ENCODE measurements at places on chromosomes 5 and 9.
A peak's percentile ranks its signal among the peaks of the same experiment; 100 is the strongest.

DNA sequence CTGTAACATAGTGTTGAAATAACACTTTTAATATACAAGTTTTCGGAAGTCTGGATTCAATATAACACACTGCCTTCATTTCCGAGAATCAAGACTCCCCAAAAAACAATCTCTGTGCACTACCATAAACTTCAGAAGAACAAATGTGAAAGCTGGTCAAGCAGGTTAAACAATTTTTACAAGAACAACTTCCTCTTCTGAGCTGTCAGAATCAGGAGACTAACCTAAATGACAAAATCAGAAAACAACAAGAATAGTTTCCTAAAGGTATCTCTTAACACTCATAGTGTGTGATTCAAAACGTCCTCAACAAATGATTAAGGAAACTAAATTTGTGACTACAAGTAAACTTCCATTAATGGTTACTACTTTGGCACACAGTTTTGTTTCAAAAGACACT, 11.6 kb downstream of the C9orf72 start:
- DNase-seq, result no peak

DNA sequence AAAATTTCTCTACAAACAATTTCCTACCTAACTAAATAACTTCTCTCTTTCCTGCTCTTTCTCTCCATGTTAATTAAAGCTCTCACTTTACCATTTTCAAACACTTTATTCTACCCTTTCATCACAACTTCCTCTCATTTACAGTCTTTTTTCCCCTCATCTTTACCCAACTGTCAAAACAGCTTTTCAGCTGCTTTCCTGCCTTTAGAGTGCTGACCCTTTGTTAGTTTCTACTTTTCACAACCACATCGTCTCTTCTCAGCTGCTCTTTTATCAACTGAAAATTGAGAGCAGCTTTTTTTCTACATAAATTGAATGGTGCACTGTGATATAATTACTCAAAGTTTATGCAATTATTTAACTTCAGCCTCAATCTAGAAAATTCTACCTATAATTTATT, 3.1 kb upstream of the HOMER1 start:
- no peak for DNase-seq

DNA sequence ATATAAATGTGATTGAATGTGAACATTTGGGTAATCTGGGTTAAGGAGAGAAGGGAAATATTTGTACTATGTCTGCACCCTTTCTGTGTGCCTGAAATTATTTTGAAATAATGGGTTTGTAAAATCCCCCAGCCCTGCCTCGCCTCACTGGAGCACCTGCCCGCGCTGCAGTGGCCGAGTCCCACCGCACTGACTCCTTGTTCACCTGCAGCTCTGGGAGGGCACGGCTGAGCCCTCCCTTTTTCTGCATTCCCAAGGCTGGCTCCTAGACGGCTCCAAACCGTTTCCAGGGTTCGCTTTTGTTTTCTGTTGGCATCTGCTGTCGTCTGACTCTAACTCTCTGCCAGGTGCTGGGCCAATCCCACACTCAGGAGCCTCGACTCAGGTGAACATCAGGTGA, 17.6 kb upstream of the PPP1R26 start:
- no peak for DNase-seq

DNA sequence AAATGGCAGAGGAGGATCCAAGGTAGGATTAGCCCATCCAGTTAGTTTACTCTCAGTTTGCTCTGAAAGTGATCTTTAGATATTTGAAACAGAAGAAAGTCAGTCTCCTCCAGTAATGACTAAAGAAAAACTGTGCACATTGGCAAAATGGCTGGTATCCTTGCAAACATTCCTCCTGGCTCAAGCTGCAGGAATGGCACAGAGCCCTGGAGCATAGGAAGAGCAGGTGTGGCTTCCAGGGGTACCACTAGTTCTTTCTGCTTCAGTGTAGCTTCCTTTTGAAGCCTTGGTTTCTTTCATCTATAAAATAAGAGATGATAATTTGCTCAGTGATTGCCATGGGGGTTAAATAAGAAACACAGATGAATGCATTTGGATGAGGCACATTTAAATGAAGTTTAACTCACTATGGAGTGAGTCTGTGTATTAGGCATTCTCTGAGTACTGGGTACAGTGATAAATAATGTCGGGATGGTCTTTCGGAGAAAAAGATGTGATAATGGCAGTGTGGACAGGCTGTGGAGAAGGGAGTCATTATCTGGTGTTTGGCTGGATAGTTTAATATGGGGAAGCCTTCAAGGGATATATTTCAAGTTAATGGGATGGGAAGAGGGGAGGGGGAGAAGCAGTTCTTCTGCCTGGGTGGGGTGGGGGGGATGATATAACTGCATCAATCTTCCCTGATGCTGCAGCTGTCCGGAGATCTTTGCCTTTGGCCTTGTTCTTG, 217.3 kb upstream of the KLF4 start:
- no peak for DNase-seq

DNA sequence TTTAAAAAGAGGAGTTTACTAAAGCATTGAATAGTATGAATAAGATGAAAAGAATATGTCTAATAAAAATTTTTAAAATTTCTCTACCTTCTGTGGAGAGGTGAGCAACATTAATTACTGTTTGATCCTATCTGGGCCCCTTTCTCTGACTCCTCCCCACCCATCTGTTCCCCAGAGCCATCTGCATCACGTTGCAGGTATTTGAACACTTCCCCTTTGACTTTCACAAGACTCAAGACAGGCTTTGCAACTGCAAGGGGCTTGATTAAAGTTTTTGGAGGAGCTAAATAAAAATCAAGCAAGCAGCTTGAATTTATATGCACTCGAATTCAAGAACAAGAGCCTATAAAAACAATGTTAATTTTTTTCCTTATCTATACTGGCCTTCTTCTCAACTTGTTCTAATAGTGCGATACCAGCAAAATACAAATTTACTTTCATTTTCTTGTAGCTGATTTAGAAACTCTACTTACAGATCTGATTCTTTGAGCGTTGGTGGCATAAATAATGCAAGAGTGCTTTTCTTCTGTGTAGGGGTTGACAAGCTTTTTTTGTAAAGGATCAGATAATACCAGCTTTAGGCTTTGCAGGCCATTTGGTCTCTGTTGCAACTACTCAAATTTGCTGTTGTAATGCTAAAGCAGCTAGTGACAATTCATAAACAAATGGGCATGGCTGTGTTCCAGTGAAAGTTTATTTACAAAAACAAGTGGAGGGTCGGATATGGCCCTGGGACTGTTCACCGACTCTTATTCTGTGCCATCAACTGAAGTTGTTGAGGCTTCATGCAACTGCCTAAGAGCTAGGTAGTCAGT, 21.2 kb downstream of the TXNDC8 start:
- no peak for DNase-seq

GRCh38 chr5:176415240-176415951, 943 bp downstream of the CLTB start:
- DNase-seq, result no peak

GRCh38 chr5:124747791-124748686, 1.6 kb upstream of the ZNF608 start:
- no peak for DNase-seq

DNA sequence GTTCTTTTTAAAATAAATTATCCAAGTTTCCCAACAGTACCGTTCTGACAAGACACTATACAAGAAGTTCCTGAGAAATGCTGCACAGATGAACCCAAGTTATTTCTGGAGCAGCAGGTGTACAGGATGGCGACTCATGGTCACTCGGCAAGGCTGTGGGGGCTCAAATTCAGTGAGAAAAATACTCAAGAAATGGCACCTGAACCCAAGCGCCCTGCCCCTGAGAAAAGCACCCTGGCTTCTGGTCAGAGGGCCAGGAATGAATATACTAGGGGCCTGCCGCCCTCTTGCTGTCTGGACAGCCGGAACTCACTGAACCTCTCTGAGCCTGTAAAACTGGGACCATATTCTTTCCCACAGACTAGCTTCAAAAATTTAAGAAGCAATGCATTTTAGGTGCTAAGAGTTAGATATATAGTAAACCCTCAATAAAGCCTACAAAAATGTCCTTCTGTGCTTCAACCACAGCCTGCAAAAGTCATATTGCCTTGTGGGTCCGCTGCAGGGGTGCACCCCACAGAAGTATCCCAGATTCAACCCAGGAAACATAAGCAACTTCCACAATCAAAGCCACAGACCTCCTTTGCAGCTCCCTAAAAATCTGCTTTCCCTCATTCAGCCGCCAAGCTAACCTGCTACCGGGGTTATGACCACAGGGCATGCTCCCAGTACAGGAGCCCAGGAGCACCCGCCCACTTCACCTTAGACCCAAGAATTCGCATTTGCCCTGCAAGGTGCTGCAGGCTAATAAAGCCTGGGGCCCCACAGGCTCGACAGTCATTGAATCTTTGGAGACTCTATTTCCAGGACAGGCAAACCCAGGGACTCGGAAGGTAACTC, 1.4 kb downstream of the RAPGEF1 start:
- no peak for DNase-seq

DNA sequence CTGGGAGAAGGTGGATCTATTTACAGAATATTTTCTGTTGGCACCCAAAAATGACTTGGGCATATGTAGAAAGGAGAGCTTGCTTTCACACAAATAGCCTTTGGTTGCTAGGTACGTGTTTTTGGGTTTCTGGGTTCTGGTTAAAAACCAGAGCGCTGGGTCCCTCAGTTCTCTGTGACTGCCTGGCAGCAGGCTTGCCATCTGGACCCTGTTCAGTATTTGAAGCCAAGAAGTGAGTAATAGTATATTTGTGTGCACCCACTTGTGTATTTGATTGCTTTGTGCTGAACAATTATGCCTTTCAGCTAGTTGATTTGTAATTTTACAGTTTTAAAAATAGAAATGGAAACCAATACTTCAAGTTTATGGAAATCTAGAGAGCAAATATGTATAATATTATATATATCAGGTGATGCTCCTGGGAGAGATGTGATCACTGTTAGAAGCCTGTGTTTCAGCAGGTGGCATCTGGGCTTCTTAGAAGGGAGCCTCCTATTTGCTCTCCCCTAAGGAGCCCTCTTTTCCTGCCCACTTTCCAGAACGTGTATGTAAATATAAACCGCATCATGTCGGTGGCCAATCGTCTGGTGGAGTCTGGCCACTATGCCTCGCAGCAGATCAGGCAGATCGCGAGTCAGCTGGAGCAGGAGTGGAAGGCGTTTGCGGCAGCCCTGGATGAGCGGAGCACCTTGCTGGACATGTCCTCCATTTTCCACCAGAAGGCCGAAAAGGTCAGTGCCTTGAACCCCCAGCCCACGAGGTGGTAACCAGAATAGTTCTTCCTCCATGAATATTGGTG, 153.6 kb downstream of the TRIO start:
- peak; percentile 5 for DNase-seq

DNA sequence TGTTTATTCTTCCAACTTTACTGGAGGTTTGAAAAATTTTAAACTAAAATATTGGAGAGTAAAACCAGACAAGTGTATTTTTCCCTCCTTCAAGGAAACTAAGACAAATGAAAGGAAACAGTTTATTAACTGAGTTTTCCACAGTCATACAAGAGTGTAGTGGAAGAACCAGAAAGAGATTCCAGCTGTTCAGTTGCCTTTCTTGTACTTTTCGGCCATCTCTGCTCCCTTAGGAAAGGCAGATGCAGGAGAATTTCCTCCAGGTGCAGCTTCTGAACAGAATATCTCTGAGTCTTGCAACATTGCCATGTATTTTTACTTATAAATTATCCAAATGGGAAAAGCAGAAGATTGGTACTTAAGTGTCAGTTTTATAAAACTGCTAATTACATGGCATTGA, 217.1 kb downstream of the MAST4 start:
- DNase-seq, result no peak

DNA sequence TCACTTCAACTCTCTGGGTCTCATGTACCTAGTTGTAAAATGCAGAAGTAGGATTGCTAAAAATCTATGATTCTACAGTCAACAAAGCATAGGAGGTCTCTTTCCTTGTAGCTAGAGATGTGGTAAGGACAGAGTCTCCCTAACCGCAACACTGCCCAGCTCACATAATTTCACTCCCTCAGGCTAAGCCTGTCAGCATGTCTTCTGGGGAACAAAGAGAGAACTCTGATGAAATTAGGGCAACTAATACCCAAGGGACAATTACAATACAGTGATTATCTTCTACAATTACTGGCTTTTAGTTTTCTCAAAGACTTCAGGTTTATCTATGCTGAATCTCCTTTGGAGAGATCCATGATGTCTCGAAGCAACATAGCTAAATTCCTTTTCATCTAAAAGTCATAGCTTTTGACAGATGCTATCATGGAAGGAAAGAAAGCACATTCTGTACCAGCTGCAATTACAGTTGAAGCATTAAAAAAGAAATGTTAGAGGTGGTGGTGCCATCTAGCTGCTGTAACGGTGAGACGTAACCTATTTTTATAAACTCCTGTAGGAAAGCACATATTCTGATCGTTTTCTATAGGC, 141.1 kb upstream of the TARS1 start:
- DNase-seq, result no peak

- DNase-seq, result no peak
Observed at GRCh38 chr5:107378218-107378899, 292.4 kb downstream of the EFNA5 start.

DNA sequence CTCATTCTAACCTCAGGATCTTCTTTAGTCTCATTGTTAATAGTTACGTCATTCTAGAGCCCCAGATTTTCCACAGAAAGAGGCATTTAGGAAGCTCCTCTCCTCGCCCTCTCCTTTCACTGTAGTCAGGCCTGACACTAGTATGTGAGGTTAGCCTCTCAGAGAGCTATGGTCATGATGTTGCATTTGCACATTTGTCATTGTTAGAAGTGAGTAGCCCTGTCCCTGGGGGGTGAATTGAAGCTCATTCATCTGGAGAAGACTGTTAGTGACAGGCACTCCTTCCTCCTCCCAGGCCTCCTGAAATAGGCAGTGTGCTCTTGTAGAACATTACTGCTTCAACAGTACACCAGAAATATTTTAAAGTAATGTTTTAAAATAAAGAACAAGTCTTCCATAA, 26.6 kb upstream of the LRRTM2 start:
- no peak for DNase-seq

- DNase-seq, result peak; percentile 5
Observed at GRCh38 chr9:135198586-135199285, 111.3 kb downstream of the OLFM1 start.

- no peak for DNase-seq
Observed at GRCh38 chr9:134320126-134320867, 6.0 kb upstream of the RXRA start.

DNA sequence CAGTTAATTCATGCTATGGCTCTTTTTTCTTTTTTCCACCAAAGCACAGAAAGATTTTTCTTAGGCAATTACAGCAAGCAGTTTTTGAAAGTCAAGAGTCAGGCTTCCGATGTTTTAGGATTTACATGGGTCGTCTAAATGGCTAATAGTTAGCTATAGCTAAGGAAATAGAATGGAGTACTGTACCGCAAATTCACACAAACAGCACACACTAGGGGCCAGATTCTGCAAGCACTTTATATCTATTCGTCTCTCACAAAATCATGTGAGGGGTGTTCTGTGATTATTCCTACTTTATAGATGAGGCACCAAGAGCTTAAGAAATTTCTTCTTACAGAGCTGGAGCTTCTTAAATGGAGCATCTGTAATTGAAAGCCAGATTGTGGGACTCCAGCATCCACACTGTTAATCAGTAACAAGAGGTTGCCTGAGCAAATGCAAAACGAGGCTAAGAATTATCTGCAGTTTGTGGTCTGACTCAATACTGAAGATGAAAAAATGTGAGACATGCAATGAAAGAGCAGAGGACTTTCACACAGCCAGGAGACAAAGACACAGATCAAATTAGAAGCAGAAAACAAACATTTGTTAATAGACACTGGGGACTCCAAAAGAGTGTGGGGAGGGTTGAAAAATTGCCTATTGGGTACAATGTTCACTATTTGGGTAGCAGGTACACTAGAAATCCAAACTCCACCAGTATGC, 62.7 kb upstream of the CTXN3 start:
- no peak for DNase-seq

Data from hypothalamus (tissue), 51 donors.